GM23338 (cell line): ENCODE measurements at places on chromosomes 2 and 18. TPM values are rescaled to one million over a fixed set of nuclear protein-coding genes. Genes with fewer than 3 reads are reported as not detected.

DNA sequence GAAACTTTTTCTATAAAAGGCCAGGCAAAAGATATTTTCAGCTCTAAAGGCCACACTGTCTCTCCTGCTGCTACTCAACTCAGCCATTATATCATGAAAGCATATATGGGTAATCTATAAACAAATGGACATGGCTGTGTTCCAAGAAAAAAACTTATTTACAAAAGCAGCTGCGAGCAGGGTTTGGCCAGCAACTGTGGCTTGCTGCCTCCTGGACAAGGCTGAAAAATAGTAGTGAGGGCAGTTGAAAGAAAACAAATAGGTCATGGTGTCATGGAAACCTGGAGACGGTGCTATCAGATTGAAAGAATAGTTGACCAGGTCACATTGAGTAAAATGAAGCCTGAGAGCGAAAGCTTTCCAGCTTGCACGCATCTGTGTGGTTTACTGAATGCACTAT lies 89.2 kb upstream of the LRATD1 start:
- no peaks in the 10 kb centered on the region for H3K27me3 ChIP-seq
- no peak overlapping the region for H3K4me3 ChIP-seq
- no peaks in the 10 kb centered on the region for H3K4me1 ChIP-seq
- no peak for DNase-seq

GRCh38 chr2:175188761-175189160 lies 7.3 kb upstream of the ATP5MC3 start:
- no peaks in the 10 kb centered on the region for H3K4me1 ChIP-seq
- H3K27me3 ChIP-seq: no peaks in the 10 kb centered on the region
- no peak for DNase-seq
- no peak overlapping the region for H3K4me3 ChIP-seq
- H3K27ac ChIP-seq: no peak overlapping the region
- H3K36me3 ChIP-seq: no peaks in the 10 kb centered on the region

Gene PDCD1
- total RNA-seq: 0.38 and 1.8 TPM in 2 replicates

Gene M1AP
- 5.2 and 12.1 TPM in 2 replicates for total RNA-seq

GRCh38 chr18:22528291-22528690 lies 110.6 kb upstream of the CTAGE1 start:
- no peaks in the 10 kb centered on the region for H3K4me1 ChIP-seq
- H3K27ac ChIP-seq: no peak overlapping the region
- no peak for DNase-seq

DNA sequence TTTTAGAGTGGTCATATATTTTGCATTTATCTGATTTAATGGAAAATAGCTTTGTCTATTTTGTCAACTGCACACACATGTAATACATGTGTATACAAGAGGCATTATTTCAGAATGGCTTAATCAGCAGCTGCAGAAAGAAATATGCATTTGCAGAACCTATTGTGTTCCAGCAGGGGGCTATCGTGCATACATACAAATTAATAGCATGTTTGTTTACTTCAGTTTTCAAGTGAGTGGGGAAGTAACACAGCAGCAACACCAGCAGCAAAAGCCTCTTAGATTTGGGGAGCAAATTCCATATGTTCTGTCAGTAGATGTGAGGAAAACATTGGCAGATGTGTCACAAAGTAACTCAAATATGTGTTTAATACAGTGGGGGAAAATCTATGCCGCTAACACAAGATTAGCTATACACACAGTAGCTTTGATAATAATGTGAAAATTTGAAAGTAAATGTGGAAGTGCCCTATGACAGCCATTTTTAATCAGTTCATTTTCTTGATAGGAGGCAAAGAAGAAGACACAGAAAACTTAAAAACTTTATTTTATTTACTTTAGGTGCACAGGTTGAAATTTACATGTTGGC lies 218.1 kb downstream of the WDR7 start:
- no peak overlapping the region for H3K27ac ChIP-seq
- no peaks in the 10 kb centered on the region for H3K36me3 ChIP-seq
- no peak overlapping the region for H3K4me3 ChIP-seq
- H3K27me3 ChIP-seq: no peaks in the 10 kb centered on the region
- peak; percentile 68 for DNase-seq

DNA sequence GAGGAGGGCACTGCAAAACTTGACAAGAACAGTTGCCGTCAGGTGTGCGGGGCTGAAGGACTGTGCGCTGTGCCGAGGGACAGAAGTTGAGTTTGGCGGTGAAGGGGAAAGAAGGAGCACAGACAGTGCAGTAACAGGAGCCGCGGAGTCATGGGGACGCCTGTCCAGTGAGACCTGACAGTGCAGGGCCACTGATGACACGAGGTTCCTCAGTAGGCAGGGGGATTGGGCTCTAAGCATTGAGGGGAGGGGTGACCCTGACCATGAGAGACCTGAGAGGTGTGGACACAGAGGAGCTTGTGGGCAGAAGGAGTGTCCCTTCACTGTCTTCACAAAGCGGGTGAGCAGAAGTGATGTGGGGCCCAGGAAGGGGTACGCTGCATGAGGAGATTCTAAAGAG lies 104.8 kb downstream of the MTCL1 start:
- no peak overlapping the region for H3K4me3 ChIP-seq
- no peak for DNase-seq
- no peak overlapping the region for H3K27ac ChIP-seq
- peaks cover 12% of the 10 kb centered on the region; the same call in 1 of the 2 replicates for H3K36me3 ChIP-seq
- no peaks in the 10 kb centered on the region for H3K27me3 ChIP-seq
- H3K4me1 ChIP-seq: no peaks in the 10 kb centered on the region

GRCh38 chr2:205954707-205955106 lies 131.3 kb downstream of the INO80D start:
- H3K36me3 ChIP-seq: no peaks in the 10 kb centered on the region
- peak; percentile 52 for DNase-seq
- H3K4me3 ChIP-seq: no peak overlapping the region
- H3K27ac ChIP-seq: no peak overlapping the region
- no peaks in the 10 kb centered on the region for H3K27me3 ChIP-seq

Gene SMC6
- 43.3 and 53.4 TPM in 2 replicates for total RNA-seq

DNA sequence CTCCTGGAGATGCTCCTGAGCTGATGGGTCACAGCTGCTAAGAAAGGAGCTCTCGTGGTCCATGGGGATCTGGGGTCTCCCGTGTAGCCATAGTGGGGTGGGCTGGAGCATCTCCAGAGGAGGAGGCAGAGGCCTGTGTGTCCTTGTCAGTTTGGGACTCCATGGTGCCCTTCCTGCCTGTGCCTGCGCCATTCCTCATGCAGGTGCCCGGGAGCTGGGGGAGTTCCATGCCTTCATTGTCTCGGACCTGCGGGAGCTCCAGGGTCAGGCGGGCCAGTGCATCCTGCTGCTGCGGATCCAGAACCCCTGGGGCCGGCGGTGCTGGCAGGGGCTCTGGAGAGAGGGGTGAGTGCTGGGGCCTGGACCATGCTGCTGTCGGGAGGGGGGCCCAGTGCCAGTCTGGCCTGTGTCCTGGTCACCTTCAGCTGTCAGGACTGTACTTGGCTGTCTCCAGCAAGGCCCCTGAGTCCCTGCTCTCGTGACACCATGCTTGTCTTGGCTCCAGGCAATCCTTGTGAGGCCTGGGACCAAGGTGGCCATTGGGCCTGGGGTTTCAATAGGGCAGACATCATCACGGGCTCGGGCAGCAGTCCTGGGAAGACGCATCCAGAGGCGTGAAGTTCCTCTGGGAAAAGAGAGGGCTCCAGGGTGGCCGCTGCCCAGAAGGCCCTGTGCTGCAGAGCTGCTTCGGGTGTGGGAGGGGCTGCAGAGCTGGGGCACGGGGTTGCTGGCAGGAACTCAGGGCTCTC lies 7.3 kb downstream of the CAPN10 start:
- H3K27ac ChIP-seq: no peak overlapping the region
- no peak overlapping the region for H3K4me3 ChIP-seq
- no peaks in the 10 kb centered on the region for H3K27me3 ChIP-seq
- no peaks in the 10 kb centered on the region for H3K36me3 ChIP-seq
- DNase-seq: no peak

Gene FRZB
- 0.52 and 1.0 TPM in 2 replicates for total RNA-seq

DNA sequence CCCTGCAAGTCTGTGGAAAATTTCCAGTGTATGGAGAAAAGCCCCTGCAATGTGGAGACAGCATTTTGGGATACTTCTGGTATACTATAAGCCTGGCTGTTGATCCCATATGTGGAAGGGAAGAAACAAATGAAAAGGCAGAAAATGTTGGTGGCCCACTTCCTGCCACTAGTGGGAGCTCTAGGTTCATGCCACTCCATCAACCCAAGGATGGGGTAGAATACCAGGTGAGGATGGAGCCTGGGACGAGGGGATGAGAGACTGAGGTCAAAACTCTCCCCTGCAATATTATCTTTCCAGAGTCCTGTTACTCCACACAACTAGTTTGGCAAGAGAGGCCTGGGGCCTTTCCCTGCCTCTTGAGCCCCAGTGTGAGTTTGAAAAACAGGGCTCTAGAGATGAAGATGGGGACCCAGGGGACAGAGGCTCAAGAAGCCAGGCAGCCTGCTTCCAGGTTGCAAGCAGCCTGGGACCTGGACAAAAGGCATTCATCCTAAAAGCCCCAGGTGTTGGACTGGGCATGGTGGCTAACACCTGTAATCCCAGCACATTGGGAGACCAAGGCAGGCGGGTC lies 31.9 kb downstream of the BMP10 start:
- H3K27me3 ChIP-seq: no peaks in the 10 kb centered on the region
- no peaks in the 10 kb centered on the region for H3K4me1 ChIP-seq
- DNase-seq: peak; percentile 52
- H3K27ac ChIP-seq: no peak overlapping the region
- no peaks in the 10 kb centered on the region for H3K36me3 ChIP-seq
- no peak overlapping the region for H3K4me3 ChIP-seq

DNA sequence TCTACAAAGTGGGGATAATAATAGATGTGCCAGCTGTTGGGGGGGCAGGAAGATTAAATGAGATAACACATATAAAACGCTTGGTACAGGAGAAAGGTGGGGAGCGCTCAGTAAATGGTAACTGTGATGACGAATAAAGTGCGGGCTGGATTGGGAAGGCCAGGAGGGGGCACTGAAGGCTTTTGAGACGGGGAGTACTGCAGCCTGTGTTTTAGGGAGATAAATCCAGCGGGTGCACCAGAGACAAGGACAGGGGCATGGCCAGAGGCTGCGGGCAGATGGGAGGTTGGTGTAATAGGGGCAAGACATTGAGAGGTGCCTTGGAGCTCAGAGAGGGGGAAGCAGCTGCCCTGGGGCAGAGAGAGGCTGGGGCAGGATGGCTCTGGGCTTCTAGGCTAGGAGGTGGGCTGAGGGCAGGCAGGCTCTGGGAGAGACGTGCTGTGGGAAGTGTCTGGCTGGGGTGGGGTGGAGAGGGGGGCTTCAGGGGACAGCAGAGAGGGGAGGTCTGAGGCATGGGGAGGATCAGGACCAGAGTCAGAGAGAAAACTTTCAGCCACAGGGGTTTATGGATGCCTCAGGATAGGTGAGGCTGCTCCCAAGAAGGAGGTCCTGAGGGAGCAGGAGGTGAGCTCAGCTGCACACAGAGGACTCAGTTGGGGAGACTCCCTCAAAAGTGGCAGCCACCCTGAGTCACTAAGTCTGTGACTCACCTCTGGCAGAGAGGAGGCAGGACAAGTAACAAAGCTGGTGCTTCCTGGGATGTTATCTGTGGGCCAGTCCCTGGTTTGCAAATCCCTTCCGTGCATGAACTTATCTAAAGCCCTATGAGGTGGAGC lies 18.8 kb downstream of the TEX44 start:
- peak; percentile 89 for DNase-seq
- no peaks in the 10 kb centered on the region for H3K36me3 ChIP-seq
- no peak overlapping the region; the same call in 1 of the 2 replicates for H3K4me3 ChIP-seq
- peaks cover 42% of the 10 kb centered on the region for H3K4me1 ChIP-seq

DNA sequence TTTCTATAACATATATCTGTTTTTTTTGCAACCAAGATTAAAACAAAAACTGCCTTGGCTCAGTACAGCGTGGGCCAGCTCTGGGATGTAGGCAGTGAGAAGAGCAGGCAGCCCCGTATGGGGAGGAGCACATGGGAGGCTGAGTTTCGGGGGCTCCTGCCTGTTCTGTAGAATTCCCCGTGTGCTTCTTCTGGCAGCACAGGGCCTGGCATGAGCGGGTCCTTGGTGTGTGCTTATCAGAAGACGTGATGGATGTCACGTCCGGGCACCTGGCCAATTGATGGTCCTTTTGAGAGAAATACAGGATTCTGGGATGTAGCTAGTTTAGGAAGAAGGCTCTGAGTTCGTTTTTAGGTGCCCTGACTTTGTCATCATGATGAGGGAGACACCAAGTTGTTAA lies 16.2 kb downstream of the IMPA2 start:
- H3K36me3 ChIP-seq: peaks cover 13% of the 10 kb centered on the region; the same call in 1 of the 2 replicates
- H3K27me3 ChIP-seq: no peaks in the 10 kb centered on the region
- H3K4me1 ChIP-seq: peaks cover 15% of the 10 kb centered on the region
- DNase-seq: no peak
- 0 out of 2 replicates have a peak overlapping the region, but pooled peaks have one; percentile 48 for H3K27ac ChIP-seq

DNA sequence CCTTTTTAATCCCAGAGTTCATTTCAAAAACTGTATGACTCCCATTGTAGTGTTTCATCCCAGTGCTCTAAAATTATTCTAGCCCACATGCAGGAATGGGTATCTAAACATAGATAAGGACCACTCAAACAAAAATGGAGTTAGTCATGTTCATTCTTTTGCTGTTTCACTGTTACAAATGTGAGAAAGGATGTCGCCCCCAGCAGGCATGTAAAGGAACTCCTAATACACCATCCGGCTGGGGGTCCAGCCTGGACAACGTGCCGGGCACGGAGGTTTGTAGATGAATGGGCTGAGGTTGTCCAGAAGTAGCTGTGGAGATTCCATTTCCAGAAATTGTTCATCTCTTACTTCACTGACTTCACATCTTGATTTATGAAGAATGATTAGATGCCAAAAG lies 101.9 kb upstream of the RAB12 start:
- no peak overlapping the region for H3K4me3 ChIP-seq
- no peaks in the 10 kb centered on the region for H3K36me3 ChIP-seq
- no peaks in the 10 kb centered on the region for H3K4me1 ChIP-seq
- no peaks in the 10 kb centered on the region for H3K27me3 ChIP-seq

Gene SERPINB10
- not detected in 2 replicates for total RNA-seq

GRCh38 chr2:7348761-7349160 lies 431.5 kb downstream of the RNF144A start:
- H3K4me1 ChIP-seq: no peaks in the 10 kb centered on the region
- DNase-seq: no peak
- H3K27me3 ChIP-seq: no peaks in the 10 kb centered on the region
- H3K27ac ChIP-seq: no peak overlapping the region
- no peak overlapping the region for H3K4me3 ChIP-seq

GRCh38 chr2:20012032-20012281 lies 511 bp downstream of the MATN3 start:
- peaks cover 45% of the 10 kb centered on the region for H3K27me3 ChIP-seq
- DNase-seq: peak; percentile 23
- H3K4me3 ChIP-seq: peak overlapping the region; percentile 58
- no peak overlapping the region for H3K27ac ChIP-seq
- peaks cover 19% of the 10 kb centered on the region for H3K4me1 ChIP-seq

- no peaks in the 10 kb centered on the region; the same call in 1 of the 2 replicates for H3K36me3 ChIP-seq
- peak; percentile 33 for DNase-seq
- H3K27me3 ChIP-seq: no peaks in the 10 kb centered on the region
- no peak overlapping the region for H3K4me3 ChIP-seq
Observed at GRCh38 chr2:25419678-25420242, 78.0 kb upstream of the DNMT3A start.

Gene AFF3
- total RNA-seq: 1.4 and 5.9 TPM in 2 replicates

Gene MARCO
- total RNA-seq: not detected in 2 replicates

Gene NYAP2
- total RNA-seq: not detected in 2 replicates
